Lower lobe of right lung (tissue), 2 donors: ENCODE measurements at places on chromosomes 6 and 20.

DNA sequence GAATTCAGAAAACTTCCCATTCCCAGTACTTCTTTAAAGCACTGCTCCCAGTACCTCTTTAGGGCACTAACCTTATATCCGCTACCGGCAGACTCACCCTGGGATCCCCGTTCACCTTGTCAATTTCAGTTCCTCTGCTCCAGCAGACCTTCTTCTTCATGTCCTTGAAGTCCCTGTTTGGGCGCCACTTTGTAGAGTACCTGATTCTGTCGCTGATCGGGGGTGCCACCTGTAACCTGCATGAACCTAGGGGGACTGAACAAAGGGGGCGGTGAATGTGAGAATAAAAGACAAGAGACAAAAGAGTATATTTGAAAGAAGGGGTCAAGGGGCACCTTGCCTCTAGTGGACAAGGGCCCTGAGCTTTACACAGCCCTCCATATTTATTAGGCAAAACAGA is 4.9 kb upstream of the GINS1 start:
- H3K4me3 ChIP-seq = no peak overlapping the region
- no peak overlapping the region for H3K27ac ChIP-seq
- no peaks in the 10 kb centered on the region for H3K36me3 ChIP-seq
- peaks cover 5% of the 10 kb centered on the region for H3K4me1 ChIP-seq
- H3K27me3 ChIP-seq = no peaks in the 10 kb centered on the region

GRCh38 chr6:35310265-35310831 is 12.7 kb downstream of the DEF6 start:
- DNase-seq = no peak
- no peaks in the 10 kb centered on the region for H3K27me3 ChIP-seq
- no peak overlapping the region for H3K27ac ChIP-seq
- no peak overlapping the region for H3K4me3 ChIP-seq
- H3K36me3 ChIP-seq = no peaks in the 10 kb centered on the region
- H3K4me1 ChIP-seq = peaks cover 21% of the 10 kb centered on the region

- H3K27me3 ChIP-seq = no peaks in the 10 kb centered on the region
- no peak overlapping the region for H3K27ac ChIP-seq
- no peaks in the 10 kb centered on the region for H3K36me3 ChIP-seq
- no peak for DNase-seq
- no peaks in the 10 kb centered on the region for H3K4me1 ChIP-seq
Observed at GRCh38 chr20:13062789-13063188, 54.0 kb downstream of the SPTLC3 start.

DNA sequence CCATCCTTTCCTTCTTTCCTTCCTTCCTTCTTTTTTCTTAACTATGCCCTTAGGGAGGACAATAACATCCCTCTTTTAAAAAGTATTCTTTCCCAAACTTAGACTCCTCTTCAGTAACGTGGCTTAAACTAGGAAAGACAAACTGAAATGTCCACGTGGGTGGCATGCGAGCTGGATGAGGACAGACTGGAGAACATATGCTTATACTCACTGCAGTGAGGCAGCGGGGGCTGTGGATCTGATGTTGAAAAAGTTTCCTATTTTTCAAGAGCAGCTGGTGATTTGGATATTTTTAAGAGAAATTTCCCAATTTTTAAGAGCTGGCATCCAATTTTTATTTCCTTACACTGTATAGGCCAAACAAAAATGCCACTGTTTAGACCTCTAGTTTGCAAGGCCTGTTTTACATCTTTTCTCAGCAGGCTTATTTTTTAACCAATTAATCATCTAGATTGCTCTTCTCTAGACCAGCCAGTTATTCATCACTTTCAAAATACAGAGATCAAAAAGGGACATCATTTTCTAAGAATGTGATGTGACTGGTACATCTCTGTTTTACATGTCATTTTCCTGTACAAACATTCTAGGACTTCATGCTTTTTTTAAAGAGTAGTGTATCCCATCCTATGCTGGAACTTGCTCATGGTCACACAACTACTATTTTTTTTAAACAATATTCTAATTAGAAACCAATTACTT is 226.5 kb downstream of the BTBD9 start:
- DNase-seq = no peak
- H3K27ac ChIP-seq = no peak overlapping the region
- H3K36me3 ChIP-seq = no peaks in the 10 kb centered on the region
- no peak overlapping the region for H3K4me3 ChIP-seq

- no peaks in the 10 kb centered on the region for H3K36me3 ChIP-seq
- H3K27me3 ChIP-seq = no peaks in the 10 kb centered on the region
- H3K27ac ChIP-seq = no peak overlapping the region
- H3K4me3 ChIP-seq = no peak overlapping the region
Observed at GRCh38 chr6:19333936-19334335, 503.2 kb upstream of the ID4 start.

GRCh38 chr6:47377971-47378370 is 68.3 kb upstream of the TNFRSF21 start:
- no peak overlapping the region for H3K27ac ChIP-seq
- H3K4me3 ChIP-seq = no peak overlapping the region
- no peaks in the 10 kb centered on the region for H3K27me3 ChIP-seq
- no peaks in the 10 kb centered on the region for H3K36me3 ChIP-seq
- no peak for DNase-seq

DNA sequence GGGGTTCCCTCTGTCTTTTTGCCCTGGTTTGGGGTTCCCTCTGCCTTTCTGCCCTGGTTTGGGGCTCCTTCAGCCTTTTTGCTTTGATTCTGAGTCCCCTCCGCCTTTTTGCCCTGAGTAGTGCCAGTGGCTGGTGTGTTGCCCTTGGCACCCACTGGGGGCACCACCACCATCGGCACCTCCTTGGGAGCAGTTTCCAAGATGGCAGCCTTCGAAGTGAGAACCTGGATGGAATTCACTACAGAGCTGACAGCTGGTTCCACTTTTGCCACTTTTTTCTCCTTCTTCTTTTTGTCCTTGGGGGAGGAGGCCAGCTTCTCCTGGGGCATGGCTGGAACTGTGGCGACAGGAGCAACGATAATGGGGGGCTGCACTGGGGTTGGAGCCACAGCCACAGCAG is 22.2 kb downstream of the RRBP1 start:
- peaks cover 21% of the 10 kb centered on the region for H3K4me1 ChIP-seq
- H3K4me3 ChIP-seq = no peak overlapping the region
- no peak for DNase-seq
- no peaks in the 10 kb centered on the region for H3K27me3 ChIP-seq
- H3K36me3 ChIP-seq = peaks cover 37% of the 10 kb centered on the region
- H3K27ac ChIP-seq = no peak overlapping the region

GRCh38 chr6:31829633-31830283 is 2.2 kb downstream of the HSPA1B start:
- DNase-seq = peak; percentile 39
- peaks cover 3% of the 10 kb centered on the region for H3K36me3 ChIP-seq

GRCh38 chr20:50815162-50815989 is 20.5 kb downstream of the BCAS4 start:
- peaks cover 13% of the 10 kb centered on the region for H3K4me1 ChIP-seq
- H3K27ac ChIP-seq = no peak overlapping the region
- no peak overlapping the region for H3K4me3 ChIP-seq
- DNase-seq = peak; percentile 64
- H3K36me3 ChIP-seq = no peaks in the 10 kb centered on the region

DNA sequence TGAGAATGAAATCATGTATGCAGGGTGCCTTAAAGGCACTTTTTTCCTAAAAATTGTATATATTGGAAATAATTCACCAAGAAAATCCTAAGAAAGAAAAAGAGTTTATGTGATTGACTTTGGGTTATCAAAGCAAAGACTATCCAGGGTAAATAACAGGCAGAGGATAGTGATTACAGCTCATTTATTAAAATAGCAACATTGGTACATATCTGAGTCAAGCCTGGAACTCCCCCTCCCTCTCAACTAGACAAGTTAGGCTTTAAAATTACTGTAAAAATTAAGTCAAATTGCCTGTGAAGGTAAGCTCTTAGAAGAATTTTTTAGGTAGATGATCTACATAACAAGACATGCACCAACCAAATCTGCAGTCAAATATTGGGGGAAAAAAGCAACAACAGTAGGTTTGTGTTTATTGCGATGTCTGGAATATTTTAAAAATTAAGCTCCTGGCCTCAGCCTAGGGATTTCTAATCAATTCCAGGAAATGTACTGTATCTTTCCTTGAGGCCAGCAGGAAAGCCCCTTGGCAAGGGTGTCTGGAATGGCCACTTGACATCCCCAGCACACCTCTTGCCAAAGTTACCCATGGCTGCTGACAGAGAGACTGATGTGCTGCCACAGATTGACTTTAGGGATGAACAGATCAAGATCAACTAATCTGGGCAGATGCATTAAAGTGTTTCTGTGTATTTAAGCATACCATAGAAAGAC is 31.2 kb upstream of the HBS1L start:
- H3K4me3 ChIP-seq = no peak overlapping the region
- no peaks in the 10 kb centered on the region for H3K27me3 ChIP-seq
- no peak for DNase-seq
- H3K4me1 ChIP-seq = peaks cover 4% of the 10 kb centered on the region
- no peaks in the 10 kb centered on the region for H3K36me3 ChIP-seq
- H3K27ac ChIP-seq = no peak overlapping the region

GRCh38 chr6:170013815-170014214 is 262.4 kb downstream of the ERMARD start:
- peaks cover 16% of the 10 kb centered on the region for H3K4me1 ChIP-seq
- no peak overlapping the region for H3K4me3 ChIP-seq
- DNase-seq = no peak

- no peaks in the 10 kb centered on the region for H3K4me1 ChIP-seq
- H3K36me3 ChIP-seq = no peaks in the 10 kb centered on the region
- H3K27me3 ChIP-seq = peaks cover 10% of the 10 kb centered on the region
- no peak for DNase-seq
- H3K4me3 ChIP-seq = no peak overlapping the region
Observed at GRCh38 chr6:169808608-169808967, 57.2 kb downstream of the ERMARD start.

DNA sequence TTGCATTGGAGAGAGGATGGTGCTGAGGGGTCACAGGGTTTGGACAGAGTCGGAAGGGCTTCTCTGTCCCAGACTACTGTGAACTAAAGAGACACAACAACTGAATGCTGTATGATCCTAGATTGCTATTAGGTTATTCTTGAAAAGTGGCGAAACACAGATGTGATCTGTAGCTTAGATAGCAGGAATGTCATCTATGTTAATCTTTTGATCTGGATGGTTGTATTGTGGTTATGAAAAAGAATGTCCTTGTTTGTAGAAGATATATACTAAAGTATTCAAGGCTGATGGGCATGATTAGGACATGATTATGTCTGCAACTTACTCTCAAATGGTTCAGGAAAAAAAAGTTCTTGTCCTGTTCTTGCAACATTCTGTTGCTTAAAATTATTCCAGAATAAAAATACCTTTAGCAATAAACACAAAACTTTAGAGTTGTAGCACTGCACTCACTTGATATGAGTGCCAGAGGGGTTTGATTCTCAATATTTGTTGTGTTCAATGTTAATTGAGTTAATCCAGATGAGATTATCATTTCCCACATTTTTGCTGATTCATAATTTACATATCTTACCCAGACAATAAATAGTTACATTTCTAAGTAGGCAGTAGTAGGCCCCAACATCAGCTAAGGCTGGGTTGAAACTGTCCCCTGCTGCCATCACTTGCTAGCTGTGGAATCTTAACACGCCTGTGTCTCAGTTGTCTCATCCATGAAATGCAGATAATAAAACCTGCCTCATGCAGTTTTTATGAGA is 645.2 kb downstream of the KIF16B start:
- H3K36me3 ChIP-seq = no peaks in the 10 kb centered on the region

DNA sequence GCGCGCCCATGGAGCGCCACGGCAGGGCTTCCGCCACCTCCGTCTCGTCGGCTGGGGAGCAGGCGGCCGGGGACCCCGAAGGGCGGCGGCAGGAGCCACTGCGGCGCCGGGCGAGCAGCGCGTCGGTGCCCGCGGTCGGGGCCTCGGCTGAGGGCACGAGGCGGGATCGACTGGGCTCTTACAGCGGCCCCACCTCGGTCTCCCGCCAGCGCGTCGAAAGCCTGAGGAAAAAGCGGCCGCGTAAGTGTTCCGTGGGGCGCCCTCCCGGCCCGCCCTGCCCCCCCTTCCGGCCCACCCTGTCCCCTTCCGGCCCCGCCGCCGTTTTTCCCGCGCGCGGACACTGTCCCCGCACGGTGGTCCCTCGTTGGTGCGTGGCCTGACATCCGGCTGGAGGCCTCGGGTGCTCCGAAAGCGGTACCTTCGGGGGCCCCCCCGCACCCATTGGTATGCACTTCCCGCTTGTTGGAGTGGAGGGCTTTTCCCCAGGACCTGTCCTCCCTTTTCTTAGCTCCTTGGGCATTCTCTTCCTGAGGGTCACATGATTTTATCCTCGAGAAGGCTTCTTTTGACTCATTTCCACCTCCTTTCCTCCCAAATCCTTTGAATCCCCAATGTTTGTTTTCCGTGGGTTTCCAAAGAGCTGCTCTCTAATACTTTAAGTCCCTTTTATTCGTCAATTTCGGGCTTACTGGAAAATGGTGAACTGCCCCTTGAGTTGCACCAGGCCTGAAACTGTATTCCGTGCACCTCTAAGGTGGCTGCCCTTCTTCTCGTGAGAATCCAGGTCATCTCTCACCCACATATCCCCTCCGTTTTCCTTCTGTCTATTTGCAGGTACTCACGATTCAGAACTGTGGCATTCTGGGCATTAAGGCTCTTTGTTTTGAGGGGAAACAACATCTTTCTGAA is 556 bp downstream of the PANK2 start:
- H3K4me3 ChIP-seq = peak overlapping the region; percentile 92
- peaks cover 54% of the 10 kb centered on the region for H3K4me1 ChIP-seq
- peak; percentile 73 for DNase-seq
- H3K27me3 ChIP-seq = no peaks in the 10 kb centered on the region
- H3K27ac ChIP-seq = peak overlapping the region; percentile 98
- no peaks in the 10 kb centered on the region for H3K36me3 ChIP-seq
